EH (cell line): ENCODE measurements at places on chromosomes 12 and 14.
A peak's percentile ranks its signal among the peaks of the same experiment; 100 is the strongest.

- DNase-seq = no peak
Observed at GRCh38 chr12:54932691-54933090, 51.9 kb downstream of the TESPA1 start.

DNA sequence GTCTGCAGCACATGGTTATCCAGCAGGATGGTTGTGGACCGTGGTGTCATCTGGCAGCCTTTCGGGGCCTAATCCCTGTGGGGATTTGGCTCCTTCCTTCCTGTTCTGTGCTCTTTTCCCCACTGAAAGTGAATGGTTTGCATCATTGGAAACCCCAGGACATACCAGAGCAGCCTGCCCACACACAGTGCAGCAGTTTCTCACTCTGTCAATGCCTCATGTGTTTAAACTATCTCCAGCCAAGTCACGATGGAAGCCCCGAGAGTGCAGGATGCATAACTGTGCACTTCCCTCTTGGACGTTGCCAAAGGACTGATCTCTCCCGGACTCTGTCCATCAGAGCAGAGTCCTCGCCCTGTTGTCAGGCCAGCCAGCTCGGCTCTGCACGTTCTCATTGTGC, 29.0 kb upstream of the AMN start:
- DNase-seq = peak; percentile 83

- DNase-seq = peak; percentile 39
Observed at GRCh38 chr12:3116106-3116844, 39.1 kb downstream of the TSPAN9 start.

GRCh38 chr12:34604227-34604626, 581.9 kb downstream of the ALG10 start:
- no peak for DNase-seq

DNA sequence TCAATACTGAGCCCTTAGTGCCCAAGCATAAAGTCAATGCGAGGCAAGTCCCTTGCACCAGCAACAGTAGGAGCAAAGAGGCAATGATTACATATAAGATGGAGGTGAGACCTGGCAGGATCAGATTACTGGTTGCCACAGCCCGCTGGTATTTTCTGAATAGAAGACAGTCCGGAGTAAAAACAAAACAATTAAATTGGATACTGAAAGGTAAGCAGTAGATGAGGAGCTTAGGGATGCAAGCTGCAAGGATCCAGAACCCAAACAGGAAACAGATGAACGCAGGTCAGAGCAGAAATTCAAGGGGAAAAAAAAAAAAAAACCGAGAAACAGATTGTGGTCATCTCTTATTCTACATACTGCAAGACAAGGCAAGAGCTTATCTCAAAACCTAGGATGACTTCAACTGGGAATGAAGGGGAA, 119.6 kb downstream of the MED13L start:
- DNase-seq = no peak

DNA sequence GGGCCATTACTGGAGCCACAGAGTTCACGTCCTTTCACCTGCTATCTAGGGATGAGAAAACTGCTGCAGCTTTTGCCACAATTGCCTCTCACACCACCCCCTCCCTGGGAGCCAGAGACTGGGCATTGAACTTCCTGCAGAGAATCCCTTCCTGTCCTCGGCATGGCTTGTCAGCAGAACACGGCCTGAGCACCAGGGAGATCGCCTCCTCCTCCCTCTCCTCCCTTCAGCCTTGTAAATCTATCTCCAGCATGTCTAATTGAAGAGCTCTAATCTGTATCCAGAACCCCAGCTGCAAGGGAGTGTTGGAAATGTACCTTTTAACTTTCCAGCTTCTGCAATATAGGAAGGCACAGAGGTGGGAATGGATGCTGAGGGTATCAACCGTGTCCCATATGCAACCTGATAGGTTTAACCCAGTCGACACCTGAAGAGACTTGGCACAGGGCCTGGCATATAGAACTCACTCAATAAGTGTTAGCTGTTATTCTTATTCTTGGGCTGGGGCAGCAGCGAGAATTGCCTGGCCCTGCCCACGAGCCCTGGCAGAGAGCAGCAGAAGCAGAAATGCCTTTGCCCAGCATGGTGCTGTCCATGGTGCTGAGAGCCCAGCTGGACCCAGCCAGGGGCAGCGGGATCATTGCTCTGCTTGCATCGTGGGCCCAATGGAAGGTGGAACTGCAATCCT, 26.8 kb downstream of the TMEM63C start:
- DNase-seq = peak; percentile 73

GRCh38 chr14:103107941-103108748, 13.6 kb downstream of the EXOC3L4 start:
- DNase-seq = no peak

DNA sequence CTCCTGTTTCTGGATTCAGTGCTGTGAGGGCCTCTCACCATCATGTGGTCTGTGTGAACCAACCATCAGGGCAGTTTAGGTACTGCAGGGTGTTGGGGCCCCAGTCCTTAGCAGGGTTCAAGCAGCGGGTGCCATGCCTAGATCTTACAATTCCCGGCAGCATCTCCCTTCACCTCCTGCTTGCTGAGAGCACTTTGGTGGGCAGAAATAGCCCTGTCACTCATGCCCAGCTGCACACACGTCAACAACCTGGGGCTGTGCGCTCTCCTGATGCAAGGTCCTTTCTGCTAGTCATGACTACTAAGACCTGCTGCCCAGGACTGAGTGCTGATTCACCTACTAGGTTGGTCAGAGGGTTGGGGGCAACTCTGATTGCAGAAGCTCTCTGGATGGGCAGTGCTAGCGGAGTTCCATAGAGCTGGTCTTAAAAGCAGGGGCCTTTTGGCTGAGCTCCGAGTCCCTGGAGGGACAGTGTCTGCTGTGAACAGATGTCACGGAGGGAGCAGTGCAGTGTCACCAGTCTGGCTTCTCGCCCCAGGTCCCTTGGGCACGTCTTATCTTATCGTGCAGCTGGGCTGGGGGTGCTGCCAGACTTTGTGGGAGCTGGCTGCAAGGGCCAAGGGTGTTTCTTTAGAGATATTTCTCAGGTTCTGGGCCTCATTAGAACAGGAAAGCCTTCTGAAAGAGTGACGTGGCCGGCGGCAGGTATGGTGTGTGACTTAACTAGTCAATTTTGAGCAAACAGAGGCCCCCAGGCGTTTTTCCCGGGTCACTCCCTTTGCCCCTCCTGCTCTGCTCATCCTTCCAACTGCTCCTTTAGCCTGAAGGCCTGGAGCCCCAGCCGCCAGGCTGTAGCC, 71.8 kb downstream of the NINJ2 start:
- no peak for DNase-seq

DNA sequence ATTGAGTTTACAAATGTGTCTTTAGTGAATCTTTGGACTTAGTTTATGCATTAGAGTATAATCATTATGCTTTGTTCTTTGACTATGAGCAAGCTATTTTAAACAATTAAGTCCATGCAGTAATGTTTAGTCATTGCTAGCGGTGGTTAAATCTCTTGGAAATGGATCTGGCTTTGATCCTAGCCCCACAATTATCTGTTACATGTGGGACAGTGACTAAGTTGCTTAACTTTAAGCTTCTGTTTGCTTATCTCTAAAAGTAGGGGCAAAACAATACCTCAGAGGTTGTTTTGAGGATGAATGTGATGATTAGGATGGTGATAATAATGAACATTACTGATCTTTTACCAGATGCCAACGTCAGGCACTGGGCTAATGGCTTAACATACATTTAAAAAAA, 124.2 kb downstream of the NPAS3 start:
- DNase-seq = no peak

GRCh38 chr12:53775478-53776145, 23.8 kb upstream of the CISTR start:
- DNase-seq = no peak

DNA sequence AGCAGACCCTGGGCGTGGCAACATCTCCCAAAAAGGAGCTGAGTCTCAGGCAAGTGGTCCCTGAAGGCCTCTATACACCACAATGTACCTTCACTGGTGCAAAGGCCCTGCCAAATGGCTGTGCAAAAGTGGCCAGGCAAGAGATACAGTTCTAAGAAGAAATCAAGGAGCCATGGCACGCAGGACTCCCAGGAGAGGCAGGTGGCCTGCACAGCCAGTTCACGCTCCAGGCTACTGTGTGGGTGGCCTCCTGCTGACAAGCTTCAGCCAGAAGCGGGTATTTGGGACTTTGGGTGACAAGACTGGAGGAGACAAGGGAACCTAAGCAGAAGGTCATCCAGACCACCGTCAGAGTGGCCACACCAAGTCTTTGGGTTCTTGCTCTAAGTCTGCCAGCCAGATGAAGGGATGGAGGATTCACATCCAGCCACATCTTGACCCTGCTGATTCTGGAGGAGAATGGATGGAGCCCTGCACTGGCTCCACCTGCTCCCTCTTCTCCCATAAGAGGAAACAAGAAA, 20.5 kb upstream of the ZFP36L1 start:
- no peak for DNase-seq

DNA sequence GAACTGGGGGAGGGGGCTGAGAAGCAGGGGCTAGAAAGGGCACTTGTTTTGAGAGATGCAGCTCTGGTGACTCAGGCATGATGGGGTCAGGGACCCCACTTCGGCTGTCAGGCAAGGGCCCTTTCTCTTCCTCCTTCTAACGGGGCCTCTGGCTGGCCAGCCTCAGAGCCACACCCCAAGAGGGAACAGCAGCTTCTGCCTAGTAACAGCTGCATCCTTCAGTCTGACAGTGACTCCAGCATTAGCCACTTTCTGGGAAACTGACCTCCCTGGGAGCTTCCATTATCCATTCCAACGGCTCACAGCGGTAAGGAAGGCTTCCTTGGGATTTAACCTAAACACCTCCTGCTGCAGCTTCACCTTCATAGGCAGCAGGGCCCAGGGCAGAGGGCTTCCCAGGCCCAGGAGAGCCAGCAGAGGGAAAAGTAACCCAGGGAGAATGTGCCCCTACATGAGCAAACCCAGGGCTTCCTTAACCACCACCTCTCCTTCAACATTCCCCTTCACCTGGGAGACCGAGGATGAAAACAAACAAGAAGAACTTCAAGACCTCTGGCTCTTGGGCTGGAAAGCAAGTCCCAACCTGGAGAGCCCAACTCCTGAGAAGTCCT, 2.7 kb downstream of the NCKAP5L start:
- DNase-seq = peak; percentile 46

GRCh38 chr12:109695961-109696461, 17.6 kb upstream of the FAM222A start:
- no peak for DNase-seq

DNA sequence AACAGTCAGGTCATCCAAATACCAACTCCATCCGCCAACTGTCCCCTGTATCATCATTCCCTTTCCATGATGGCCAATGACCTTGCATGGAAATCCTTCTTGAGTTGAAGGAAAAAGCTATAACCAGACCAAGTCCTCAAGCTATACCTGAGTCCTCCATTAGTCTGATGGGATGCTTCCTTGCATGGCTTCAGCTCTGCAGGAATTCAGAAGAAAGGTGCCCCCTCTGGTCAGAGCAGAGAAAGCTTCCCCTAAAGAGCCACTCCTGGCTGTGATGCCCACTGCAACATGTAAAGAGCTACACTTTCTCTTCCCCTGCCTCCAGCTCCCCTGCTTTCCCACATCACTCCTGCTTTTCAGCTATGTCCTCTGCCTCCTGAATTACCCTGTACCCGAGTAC, 43.1 kb upstream of the FKBP4 start:
- no peak for DNase-seq

DNA sequence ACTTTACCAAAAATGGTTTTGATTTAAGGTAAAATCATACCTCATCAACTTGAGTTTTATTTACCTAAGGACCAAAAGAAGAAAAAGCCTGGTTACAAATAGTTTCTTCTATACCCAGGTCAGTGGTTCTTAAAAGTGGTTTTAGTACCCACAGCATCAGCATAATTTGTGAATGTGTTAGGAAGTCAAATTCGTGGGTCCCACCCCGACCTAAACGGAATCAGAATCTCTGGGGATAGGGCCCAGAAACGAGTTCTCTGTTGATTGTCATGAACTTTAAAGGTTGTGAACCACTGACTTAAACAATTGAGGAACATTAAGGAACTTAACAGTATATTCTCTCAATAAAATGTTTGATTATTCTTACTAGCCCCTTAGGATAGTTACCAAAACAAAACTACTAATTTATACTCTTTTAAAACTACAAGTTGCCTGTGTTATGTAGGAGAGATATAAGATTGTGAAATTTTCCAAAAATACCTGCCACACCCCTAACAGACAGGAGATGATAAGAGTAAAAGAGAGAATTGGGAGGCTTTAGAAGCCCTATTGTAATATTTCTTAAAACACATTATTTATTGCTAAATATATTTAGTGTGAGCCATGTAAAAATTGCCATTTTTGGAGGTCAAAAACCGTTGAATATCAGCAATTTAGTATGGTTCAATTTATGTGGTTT, 669 bp upstream of the SLC25A21 start:
- DNase-seq = no peak

DNA sequence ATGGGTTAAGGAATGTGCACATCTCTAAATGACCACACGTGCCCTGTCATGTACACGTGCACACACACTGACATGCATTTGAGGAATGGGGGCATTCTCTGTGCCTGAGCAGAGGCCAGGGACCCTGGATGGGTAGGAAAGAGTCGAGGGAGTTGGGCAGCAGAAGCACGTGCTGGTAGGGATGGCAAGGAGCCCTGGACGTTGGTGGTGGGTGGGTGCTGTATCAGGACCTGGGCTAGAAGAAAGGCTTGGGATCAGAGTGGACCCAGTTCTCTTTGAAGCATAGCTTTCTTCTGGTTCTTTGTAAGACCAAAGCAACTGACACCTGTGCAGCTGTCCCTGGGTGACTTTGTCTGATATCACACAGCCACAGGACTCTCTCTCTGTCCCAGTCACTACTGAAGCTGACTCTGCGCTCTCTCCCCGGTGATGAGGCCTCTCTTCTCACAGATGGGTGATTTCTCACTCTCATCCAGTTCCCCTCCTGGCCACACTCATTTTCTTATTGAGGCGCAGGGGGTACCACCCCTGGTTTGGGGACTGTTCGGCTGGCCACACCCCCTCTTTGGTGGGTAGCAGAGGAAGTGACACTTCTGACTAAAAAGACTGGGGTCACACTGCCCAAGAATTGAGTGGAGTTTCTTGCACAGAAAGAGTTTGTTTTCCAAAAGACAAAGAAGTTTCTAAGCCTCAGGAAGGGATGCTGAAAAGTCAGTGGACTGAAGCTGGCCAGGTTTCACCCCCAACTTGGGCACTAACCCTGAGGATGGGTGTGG, 171.7 kb upstream of the RTL1 start:
- DNase-seq = no peak

- no peak for DNase-seq
Observed at GRCh38 chr12:7303772-7304171, at the start of gene ACSM4. ACSM4 (plus strand) TSS chr12:7304072; CDS start chr12:7304332, 260 bp downstream.

DNA sequence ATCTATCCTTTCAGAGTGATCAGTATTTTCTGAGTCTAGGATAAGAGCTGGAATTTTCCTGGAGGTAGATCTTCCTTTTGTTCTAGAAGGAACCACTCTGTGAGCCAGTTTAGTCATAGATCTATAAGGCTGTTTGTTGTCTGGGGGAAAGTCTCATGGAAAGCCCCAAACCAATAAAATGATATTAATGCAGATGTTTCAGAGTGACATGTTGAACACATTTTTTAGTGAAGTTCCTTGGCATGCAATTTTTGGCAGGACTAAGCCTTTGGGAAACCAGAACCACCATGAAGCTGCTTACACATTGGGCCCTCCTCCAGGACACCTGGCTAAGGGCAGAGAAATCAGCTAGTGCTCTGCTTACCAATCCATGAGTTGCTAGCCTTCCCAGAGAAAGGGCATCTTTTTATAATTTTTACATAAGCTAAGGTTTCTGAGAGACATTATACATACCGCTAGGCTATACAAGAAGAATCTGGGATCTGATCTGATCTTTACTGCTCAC, 101.5 kb upstream of the PCED1B start:
- DNase-seq = no peak

GRCh38 chr14:58280954-58281787, 17.2 kb upstream of the ARID4A start:
- DNase-seq = peak; percentile 98

GRCh38 chr12:32110417-32110816, 3.8 kb downstream of the BICD1 start:
- no peak for DNase-seq

GRCh38 chr14:54570631-54571415, 3.9 kb downstream of the SAMD4A start:
- peak; percentile 88 for DNase-seq
